Nephron progenitor cell (in vitro differentiated cells): ENCODE measurements at places on chromosomes 2 and 18.
A peak's percentile ranks its signal among the peaks of the same experiment; 100 is the strongest.

GRCh38 chr2:164335947-164336346 lies 285.3 kb downstream of the GRB14 start:
- no peak for DNase-seq

DNA sequence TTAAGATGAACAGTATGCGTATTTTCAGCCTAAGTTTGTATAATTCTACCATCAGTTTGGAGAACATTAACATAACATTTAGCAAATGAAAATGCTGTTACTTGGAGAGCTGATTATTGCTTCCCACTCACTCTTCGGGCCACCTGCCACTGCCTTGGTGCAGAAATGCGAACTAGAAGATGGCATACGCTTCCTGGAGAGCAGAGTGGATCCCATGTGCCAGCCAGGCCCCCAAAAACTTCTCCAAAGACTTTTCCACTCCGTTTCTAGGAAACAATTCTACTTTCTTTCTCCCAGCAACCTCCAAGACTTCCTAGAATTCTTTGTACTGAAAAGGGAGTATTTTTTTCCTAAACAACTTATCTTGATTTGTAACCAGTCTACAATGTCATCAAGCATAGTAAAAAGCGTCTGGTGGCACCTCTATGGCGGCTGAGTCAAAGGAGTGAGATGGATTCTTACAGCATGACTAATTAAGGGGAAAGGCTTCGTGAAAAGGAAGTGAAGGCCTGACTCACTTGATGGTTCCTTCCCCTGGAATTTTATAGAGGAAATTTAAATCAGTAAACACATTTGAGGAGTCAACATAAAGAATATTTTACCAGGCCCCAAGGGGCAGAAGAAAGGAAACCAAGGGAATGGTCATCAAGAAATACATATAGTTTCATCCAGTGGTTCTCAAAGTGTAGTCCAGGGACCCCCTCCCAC lies 36.6 kb downstream of the FEZ2 start:
- DNase-seq: no peak

- DNase-seq: no peak
Measured at GRCh38 chr2:200765995-200766660, 45.6 kb upstream of the BZW1 start.

GRCh38 chr2:59924346-59924745 lies 629.1 kb downstream of the BCL11A start:
- no peak for DNase-seq

DNA sequence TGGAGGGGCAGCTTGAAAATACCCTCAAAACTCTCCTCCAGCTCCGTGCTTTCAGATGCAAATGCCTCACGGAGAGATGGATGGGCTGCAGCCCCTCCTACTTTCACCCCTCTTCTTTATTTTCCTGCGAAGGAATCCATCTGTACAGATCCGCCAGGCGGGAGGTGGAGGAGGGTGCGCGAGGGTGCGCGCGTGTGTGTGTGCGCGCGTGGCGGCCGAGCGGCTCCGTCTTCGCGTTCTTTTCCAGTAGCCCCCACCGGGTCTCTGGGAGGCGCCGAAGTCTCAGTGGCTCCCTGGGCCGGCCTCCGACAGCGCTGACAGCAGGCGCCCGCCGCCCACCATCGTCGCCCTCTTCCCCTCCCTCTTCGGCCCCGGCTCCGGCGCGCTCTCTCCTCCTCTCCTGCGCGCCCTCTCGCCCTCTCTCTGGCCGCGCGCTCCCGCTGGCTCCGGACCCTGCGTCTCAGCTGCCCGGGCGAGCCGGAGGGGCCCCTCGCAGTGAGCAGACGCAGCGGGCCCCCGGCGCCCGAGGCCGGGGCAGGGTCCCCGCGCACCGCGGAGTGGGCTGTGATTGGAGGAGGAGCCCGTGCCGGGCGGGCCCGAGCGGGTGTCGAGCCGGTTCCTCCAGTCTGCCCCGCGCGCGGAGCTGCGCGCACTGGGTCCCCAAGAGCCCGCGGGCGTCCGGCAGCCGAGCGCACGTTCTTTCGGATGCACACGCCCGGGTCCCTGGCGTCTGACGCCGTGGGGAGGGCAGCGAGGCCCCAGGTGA lies at the start of gene CDH7:
CDH7 (plus strand) TSS at position 624 of the 766 bp plus-strand sequence. CDS start 11,831 bp downstream, outside the sequence.
- DNase-seq: peak; percentile 76

DNA sequence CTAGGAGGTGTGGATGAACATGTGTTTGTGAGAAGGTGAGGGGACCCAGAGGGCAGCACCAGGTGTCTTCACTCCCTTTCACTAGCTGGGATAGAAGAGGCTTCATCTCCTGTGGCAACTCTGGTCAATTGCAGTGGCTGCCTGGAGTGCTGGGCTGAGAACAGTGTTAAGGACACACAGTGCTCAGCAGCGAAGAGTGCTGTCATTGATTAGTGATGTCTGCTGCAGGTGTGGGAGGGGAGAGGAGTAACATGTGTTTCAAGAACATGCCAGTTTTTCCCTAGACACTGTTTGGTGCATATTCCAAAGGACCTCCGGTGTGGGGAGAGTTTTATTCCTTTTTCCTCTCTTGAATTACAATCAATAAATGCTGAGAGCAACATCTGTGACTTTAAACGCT lies 95.9 kb upstream of the CXCR4 start:
- no peak for DNase-seq

GRCh38 chr2:143071185-143071876 lies 57.9 kb upstream of the ARHGAP15 start:
- DNase-seq: no peak

DNA sequence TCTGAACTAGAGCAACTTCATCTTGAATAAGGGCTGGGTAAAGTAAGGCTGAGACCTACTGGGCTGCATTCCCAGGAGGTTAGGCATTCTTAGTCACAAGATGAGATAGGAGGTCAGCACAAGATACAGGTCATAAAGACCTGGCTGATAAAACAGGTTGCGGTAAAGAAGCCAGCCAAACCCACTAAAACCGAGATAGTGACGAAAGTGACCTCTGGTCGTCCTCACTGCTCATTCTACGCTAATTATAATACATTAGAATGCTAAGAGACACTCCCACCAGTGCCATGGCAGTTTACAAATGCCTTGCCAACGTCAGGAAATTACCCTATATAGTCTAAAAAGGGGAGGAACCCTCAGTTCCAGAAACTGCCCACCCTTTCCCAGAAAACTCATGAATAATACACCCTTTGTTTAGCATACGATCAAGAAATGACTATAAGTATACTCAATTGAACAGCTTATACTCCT lies 109.1 kb downstream of the FIGN start:
- no peak for DNase-seq

GRCh38 chr2:171185941-171186340 lies 25.2 kb upstream of the TLK1 start:
- DNase-seq: no peak

DNA sequence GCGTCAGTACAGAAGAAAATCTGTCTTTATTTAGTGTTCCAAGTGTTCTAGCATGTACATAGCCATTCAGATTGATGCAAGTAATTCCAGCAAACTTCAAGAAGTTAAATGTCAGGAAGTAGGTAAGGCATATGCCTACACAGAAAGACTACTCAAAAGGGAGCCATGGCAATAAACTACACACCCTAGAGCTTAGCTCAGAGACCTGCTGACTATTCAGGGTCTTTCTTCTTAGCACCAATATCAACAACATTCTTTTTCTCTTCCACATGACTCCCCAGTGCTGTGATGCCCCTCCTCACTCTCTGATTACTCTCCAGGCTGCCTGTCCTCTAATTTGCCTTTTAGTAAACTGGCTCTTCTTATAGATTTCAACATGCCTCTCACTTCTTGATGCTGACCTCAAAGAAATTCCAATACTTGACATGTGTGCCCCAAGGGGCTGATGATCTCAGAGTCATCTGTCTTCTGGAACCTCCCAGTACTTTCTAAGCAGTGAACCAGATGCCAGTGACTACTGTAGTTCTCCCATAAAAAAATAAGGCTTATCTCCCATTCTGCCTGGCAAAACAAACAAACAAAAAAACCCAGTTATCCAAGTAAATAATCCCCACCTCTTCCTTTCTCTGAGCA lies 909.2 kb upstream of the FANCL start:
- no peak for DNase-seq

- DNase-seq: no peak
Measured at GRCh38 chr2:160471950-160472349, 21.7 kb downstream of the RBMS1 start.

DNA sequence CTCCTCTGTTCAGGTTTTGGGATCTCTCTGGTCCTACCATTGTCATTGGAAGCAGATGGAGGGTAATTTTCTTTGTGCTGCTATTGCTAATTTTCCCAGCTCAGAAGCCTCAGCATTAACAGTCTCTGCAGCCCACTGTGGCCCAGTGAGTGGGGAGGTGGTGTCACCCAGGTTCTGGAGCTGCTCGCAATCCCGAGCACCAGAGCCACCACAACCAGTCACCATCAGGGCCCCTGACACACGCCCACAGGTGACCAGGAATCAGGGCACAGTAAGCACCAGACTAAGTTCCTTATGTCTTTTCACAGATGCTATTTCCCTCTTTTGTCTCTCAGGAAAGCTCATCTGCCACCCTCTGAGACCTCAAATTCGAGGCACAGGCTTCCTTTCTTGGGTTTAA lies 87.9 kb downstream of the SEPTIN10 start:
- no peak for DNase-seq

DNA sequence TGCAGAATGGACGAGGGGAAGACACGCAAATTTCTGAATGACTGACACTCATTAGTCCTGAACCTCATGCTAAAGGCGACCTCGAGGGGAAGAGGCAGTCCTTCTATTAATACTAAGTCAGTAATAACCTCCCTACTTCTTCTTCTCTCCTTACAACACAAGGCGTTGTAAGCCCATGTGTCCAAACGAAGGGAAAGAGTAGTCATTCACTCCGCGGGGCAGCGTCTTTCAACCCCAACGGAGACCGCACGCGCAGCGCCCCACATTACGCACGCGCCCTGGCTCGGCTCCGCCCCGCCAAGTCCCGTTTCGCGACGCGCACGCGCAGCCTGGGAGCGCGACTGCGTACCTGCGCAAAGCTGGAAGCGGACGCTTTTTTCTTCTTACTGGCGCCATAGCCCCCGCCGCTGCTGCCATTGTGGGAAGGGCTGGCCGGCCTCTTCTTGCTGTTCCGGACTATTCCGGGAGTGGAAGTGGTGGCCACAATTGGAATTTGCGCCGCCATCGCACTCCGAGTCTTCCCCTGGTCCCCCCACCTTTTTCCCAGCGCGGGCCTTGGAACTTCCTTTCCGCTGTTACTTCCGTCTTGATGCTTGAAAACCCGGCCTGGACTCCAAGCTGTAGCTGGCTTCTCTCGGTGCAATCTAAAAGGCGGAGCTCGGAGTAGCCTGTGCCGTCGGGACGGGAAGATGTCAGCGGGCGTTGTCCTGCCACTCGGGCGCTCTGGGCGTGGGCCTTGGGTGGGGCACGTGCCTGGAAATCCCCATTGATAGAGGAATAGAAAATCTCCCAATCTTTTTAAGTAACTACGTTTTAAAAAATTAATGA lies at the start of gene INO80C:
INO80C (minus strand) TSS at position 591 of the 828 bp plus-strand sequence; CDS start at position 505, 86 bp downstream.
- DNase-seq: peak; percentile 92

DNA sequence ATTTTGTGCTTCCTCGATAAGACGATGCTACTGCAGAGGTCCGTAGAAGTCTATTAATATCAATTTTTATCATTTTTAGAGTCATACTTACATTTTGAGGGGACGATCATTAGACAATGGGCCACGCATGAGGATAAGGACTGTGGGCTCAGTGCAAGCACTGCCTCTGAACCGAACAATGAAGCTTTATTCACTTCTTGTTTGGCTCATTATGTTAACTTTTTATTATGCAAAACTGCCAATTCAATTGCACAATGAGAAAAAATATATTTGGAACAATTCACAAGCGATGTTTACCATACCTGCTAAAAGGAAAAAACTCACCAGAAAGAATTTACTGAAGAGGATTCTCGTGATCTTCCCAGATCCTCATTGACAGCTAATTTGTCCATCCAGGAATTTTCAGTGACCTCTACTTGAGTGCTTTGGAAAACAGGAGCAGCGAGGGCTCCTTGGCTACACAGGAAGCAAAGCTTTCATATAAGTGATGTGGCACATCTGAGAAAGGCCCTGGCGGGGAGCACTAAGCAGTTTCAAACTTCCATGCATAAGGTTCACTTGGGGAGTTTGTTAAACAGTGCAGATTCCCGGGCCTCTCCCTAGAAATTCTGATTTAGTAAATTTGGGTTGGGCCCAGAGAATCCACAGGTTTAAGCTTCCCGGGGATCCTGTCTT lies 13.3 kb upstream of the CAPN13 start:
- no peak for DNase-seq

DNA sequence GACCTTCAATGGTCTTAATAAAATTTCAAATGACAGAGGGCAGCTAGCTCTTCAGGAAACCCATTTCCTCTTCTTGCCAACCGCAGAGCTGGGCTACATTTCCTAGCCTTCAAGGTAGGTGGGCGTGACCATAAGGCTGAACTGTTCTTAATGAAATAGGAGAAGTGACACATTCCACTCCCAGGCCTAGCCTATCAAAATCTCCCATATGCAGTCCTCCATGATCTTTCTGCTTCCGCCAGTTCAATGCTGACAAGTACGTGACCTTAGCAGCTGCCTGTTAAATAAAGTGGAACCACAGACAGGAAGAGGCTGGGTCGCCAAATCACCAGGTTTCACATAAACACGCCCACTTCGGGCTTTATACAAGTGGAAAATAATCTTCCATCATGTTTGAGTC lies 13.2 kb downstream of the SERPINE2 start:
- no peak for DNase-seq

- DNase-seq: no peak
Measured at GRCh38 chr2:135762022-135762421, 20.4 kb downstream of the UBXN4 start.
